ENCODE measurements at places on chromosomes 11 and 22.

- H3K36me3 ChIP-seq = no peaks in the 10 kb centered on the region
- peak within 1 kb of the TSS; percentile 46 for H3K4me3 ChIP-seq
- H3K27ac ChIP-seq = peak within 1 kb of the TSS; percentile 75
Observed at GRCh38 chr11:118883368-118884071, at the start of gene CXCR5. Gene CXCR5, plus strand, starts transcription at chr11:118883892. Its CDS starts 50 bp downstream, at chr11:118883942.

DNA sequence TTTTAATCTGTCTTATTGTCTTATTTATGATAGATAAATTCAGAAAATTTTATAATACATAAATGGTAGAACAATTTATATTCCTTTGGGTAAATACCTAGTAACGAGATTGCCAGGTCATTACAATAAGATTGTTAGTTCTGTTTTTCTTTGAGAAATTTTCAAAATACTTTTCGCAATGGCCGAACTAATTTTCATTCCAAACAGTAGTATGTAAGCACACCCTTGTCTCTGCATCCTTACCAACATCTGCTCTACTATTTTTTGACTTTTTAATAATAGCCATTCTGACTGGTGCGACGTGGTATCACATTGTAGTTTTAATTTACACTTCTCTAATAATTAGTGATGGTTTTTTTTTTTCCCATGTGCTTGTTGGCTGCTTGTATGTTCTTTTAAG lies 351.4 kb upstream of the LUZP2 start:
- no peaks in the 10 kb centered on the region for H3K36me3 ChIP-seq
- H3K4me3 ChIP-seq = no peak overlapping the region
- H3K27ac ChIP-seq = no peak overlapping the region
- no peaks in the 10 kb centered on the region for H3K4me1 ChIP-seq
- H3K27me3 ChIP-seq = no peaks in the 10 kb centered on the region
- DNase-seq = no peak

DNA sequence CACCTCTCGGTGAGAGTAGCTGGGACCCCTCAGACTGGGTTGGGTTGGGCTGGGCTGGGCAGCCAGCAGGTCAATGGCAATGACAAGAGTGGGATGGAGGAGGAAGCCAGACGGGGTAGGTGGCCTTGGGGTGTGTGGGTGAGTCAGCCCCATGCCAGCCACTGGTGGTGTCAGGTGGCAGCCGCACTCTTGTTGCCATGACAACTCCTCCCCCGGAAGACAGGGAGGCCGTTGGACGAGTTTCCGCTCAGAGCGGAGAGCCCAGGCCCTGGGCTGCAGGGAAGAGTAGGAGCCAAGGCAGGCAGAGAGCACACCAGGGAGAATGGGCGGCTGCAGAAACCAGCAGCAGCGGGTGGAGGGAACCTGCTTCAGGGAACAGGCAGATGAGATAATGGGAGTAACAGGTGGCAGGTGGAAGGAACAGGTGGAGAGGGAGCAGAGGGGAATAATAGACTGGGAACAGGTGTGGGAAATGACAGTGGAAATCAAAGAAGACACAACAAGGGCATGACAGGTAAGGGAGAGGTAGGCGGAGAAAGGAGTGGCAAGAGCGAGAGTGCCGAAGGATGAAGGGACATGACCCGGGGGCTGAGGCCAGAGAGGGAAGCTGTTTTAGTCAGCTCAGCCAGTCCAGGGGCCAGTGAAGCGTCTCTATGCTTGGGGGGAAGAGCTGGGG lies 8.7 kb downstream of the SPTBN2 start:
- no peak overlapping the region for H3K27ac ChIP-seq
- DNase-seq = no peak
- H3K4me3 ChIP-seq = no peak overlapping the region
- H3K36me3 ChIP-seq = no peaks in the 10 kb centered on the region
- H3K27me3 ChIP-seq = peaks cover 8% of the 10 kb centered on the region

DNA sequence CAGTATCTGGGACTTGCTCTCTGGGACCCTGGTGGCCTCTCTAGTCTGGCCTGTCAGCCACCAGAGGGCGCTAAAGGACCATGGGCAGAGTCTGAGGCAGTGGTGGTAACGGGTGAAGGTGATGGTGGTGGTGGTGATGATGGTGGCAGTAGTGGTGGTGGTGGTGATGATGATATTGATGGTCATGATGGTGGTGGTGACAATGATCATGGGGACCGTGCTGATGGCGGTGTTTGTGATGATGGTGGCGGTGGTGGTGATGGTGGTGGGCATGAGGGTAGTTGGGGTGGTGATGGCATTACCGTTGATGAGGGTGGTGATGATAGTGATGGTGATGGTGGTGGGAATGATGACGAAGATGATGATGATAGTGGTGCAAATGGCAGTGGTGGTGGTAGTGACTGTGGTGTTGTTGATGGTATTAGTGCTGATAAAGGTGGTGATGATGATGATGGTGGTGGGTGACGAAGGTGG lies 16.0 kb downstream of the TRPM5 start:
- H3K4me3 ChIP-seq = no peak overlapping the region
- no peaks in the 10 kb centered on the region for H3K36me3 ChIP-seq
- no peak overlapping the region for H3K27ac ChIP-seq
- DNase-seq = peak; percentile 83
- no peaks in the 10 kb centered on the region for H3K4me1 ChIP-seq

GRCh38 chr11:104803776-104804175 lies 94.5 kb downstream of the CASP12 start:
- no peak for DNase-seq
- no peaks in the 10 kb centered on the region for H3K27me3 ChIP-seq
- peaks cover 3% of the 10 kb centered on the region for H3K4me1 ChIP-seq
- H3K27ac ChIP-seq = no peak overlapping the region
- H3K36me3 ChIP-seq = no peaks in the 10 kb centered on the region

DNA sequence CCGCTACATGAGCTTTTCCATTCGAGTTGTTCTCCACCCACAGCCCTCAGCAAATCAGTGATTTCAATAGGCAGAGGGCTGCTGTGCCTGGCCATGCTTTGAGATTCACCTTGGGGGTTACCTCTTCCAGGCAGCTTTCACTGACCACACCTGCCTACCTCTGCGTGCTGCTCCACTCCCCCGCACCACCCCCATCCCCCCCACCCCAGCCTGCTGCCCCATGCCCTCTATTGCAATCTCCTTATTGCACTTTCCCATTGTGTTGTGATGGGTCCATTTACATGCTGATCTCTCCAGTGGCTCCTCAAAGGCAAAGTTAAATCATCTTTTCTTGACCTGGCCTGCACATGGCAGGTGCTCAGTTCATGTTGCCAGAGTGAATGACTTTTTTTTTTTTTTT lies 18.0 kb upstream of the POLA2 start:
- H3K27me3 ChIP-seq = peaks cover 17% of the 10 kb centered on the region
- H3K4me3 ChIP-seq = no peak overlapping the region
- no peak for DNase-seq
- H3K27ac ChIP-seq = no peak overlapping the region

Data from T-cell (primary cell).